Renal cortical epithelial cell (primary cell): ENCODE measurements at places on chromosomes 13 and 19. TPM values are rescaled to one million over a fixed set of nuclear protein-coding genes. Genes with fewer than 3 reads are reported as not detected.

- no peak for DNase-seq
These were observed 113.0 kb downstream of the MRPL57 start for GRCh38 chr13:21289475-21289874.

- DNase-seq: no peak
These were observed 6.8 kb upstream of the DNAAF3 start for GRCh38 chr19:55173186-55173713.

GRCh38 chr13:93794197-93794885 lies 567.7 kb downstream of the GPC6 start:
- DNase-seq: no peak

DNA sequence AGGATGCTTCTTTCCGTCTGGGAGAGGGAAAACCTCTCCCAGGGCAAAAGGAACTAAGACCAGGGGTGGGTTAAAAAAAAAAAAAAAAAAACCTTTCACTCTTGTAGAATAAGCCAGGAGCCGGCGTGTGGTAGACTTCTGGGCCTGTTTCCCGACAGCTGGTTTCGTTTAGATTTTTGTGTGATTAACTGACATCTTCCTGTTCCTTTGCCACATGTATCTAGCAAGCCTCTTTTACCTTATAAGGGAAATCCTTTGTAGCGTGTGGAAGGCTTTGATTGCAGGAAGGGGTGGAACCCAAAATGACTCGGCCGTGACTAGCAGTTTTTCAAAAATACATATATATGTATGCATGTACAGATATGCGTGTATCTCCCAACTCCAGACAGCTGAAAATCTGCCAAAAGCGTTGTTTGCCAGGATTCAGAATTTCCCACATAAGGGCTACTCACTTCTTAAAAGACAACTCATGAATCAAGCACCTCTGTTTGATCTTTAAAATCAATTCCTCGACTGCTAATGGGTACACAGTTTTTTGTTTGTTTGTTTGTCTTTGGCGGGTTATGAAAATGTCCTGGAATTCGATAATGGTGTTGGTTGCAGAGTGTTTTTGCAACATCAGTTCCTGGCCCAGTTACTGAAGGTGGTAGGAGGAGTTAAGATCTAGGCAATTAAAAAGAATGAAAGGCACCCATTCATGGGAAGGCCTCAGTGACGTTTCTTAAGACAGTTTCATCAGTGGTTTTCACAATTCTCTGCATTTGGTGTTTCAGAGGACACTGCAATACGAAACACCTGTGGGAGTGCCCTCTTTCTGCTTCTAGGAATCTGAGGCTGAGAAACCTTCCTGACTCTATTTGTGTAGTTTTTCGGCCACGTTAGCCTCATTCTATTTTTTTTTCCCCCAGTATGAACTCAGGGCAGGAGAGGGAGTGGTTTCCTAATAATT lies 2.7 kb downstream of the TPM4 start:
- DNase-seq: peak; percentile 83

SPHK2 gene
- total RNA-seq: 9.1 and 9.9 TPM in 2 replicates

DNA sequence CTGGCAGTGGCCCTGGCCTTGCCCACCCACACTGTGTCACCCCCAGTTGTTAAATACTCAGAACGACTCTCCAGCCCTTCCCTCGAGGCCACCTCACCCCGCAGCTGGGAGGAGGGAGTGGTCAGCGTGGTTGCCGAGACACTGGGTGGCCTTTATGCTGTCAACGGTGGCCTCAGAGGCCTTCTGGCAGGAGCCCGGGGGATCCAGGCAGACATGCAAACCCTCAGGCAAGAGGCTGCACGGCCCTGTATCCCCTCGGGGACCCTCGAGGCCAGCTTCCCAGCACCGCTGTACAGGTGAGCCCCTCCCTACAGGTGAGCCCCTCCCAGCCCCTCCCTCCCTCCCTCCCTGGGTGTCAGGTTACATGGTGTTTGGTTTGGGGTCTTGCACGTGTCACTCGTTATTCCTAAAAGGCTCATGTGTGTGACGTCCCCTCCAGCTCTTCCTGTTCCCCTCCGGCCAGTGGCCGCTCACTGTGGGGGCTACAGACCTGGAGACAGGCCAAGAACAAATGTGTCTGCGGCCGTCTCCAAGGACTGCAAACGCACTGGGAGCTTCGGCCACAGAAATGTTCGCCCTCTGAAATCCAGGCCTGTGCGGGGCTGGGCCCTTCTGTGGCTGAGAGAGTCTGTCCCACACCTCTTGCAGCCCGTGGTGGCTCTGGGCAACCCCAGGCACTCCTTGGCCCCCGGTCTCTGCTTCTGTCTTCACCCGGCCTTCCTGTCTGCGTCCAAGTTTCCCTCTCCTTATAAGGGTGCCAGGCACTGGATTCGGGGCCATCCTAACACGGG lies at the start of gene TEKTIP1:
Gene TEKTIP1 (plus strand): TSS at position 210 of the 791 bp plus-strand sequence. CDS start 4 bp downstream, at position 214.
- no peak for DNase-seq

DNA sequence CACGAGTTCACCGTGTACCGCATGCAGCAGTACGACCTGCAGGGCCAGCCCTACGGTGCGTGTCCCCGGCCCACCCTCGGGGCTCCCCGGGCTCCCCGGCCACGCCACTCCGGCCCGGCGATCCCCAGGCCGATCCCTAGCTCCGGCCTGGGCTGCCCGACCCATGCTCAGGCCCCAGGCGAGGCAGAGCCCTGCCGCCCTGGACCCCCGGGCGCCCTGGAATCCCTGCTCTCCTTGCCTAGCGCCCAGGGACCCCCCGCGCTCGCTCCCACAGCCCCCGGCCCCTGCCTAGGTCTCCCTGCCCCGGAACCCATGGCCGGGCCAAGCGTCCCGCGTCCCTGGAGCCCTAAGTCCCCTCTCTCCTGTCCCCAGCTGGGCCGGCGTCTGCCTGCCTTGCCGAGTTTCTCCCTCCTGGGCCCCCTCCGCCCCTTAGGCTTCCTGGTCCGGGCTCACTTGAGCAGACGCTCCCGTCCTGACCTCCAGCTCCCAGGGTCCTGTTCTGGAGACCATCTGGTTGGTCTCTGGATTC lies 494 bp downstream of the NCLN start:
- DNase-seq: no peak

ZNF534 gene
- not detected in 2 replicates for total RNA-seq

DNA sequence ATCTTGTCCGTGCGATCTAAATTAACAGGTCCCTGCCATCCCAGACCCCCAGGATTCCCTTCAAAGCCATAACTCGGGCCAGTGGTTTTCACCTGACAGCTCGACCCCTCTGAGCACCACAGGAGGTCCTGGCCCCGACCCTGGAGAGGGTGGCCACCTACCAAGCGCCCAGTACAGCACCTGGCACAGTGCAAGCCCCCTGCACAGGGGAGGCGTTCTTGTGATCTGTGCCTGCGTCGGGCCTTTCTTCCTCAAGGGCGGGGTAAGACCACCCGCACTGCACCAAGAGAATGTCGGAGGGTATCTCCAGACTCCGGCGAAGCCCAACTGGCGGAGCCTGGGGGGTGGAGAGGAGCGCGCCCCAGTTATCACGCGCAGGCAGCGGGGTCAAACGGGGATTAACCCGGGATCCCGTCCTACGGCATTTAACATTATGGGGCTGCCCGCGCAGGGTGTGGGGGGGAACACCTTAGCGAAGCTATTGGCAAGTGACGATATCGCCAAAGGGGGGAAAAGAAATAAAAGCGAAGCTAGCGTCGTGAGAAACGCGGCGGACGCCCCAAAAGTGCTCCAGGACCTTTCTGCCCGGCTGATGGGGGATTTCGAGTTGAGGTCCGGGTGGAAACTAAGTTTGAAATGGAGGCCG lies 1.3 kb upstream of the HNRNPL start:
- no peak for DNase-seq
